ENCODE measurements at places on chromosomes 13 and 19. TPM values are rescaled to one million over a fixed set of nuclear protein-coding genes. Genes with fewer than 3 reads are reported as not detected.
A peak's percentile ranks its signal among the peaks of the same experiment; 100 is the strongest.

The SLC25A41 gene
- not detected for total RNA-seq

GRCh38 chr19:8044018-8044417, 8.5 kb upstream of the CCL25 start:
- DNase-seq, result no peak
- no peaks in the 10 kb centered on the region for H3K36me3 ChIP-seq
- no peak overlapping the region for H3K4me3 ChIP-seq
- H3K27me3 ChIP-seq, result no peaks in the 10 kb centered on the region
- no peak overlapping the region for H3K27ac ChIP-seq
- H3K4me1 ChIP-seq, result no peaks in the 10 kb centered on the region

GRCh38 chr19:7287722-7288121, 6.5 kb downstream of the INSR start:
- no peaks in the 10 kb centered on the region for H3K27me3 ChIP-seq
- DNase-seq, result no peak
- no peaks in the 10 kb centered on the region for H3K36me3 ChIP-seq
- no peak overlapping the region for H3K4me3 ChIP-seq

The APOC1 gene
- total RNA-seq, result 18.7 TPM

The SLC10A2 gene
- not detected for total RNA-seq

DNA sequence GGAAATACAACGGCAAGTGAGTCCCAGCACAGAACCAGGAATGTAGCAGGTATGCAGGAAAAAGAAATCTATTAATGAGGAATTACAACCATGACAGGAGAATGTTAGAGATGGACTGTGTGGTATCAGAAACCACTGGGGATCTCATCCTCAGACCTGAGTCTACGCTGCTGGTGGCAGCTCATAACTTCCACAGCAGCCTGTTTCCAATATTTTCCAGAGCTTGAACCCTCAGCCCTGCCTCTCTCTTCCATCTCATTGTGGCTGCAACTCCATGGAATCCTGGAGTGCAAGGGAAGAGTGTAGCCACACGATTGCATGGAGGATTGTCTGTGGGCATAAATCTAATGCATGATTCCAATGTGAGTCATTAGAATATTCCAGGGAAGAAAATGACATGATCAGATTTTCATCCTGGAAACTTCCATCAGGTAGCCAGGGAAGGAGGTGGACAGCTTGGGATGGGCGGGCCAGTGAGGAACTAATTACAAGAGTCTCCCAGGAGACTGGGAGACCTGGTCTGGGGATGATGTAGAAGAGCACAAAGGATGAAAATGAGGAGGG, 14.9 kb downstream of the PLA2G4C start:
- no peaks in the 10 kb centered on the region for H3K4me1 ChIP-seq
- no peak for DNase-seq
- peaks cover 78% of the 10 kb centered on the region for H3K36me3 ChIP-seq
- H3K4me3 ChIP-seq, result no peak overlapping the region

DNA sequence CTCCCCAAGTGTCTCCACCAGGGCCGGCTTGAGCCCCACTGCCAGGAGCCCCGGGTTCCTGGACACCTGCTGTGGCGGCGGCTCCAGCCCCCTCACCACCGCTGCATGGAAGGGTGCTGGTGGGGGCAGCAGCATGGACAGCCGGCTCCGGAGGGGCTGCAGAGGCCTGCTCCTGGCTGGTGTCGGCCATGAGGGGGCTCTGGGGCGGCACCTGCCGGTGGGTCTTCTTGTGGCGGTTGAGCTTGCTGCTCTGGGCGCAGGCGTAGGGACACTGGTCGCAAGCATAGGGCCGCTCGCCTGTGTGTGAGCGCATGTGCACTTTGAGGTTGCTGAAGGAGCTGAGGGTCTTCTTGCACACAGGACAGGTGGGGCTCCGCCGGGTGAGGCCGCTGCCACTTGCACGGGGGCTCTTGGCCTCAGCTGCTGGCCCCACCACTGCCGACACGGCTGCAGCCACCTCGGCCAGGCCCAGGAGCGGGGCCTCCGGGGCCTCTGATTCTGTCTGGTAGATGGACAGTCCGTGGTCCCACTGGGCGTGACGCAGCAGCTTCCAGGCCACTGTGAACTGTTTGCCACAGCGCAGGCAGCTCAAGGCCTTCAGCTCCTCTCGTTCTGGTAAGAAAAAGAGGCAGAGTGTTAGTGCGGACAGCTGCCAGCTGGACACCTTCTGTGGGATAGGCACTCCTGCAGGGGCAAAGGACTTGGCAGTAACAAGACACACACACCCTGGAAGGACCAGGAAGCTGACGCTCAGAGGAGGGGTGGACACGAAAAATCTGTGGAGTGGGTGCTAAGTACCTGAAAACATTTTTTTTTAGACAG, 4.1 kb downstream of the ZNF296 start:
- DNase-seq, result no peak
- H3K36me3 ChIP-seq, result peaks cover 41% of the 10 kb centered on the region
- no peak overlapping the region for H3K4me3 ChIP-seq
- no peaks in the 10 kb centered on the region for H3K27me3 ChIP-seq

GRCh38 chr13:78657699-78658629, 991 bp downstream of the OBI1 start:
- no peaks in the 10 kb centered on the region for H3K27me3 ChIP-seq
- peak overlapping the region; percentile 84 for H3K27ac ChIP-seq
- no peak for DNase-seq
- peak overlapping the region; percentile 93 for H3K4me3 ChIP-seq
- peaks cover 15% of the 10 kb centered on the region for H3K4me1 ChIP-seq

GRCh38 chr13:92682832-92683517, 543.6 kb upstream of the GPC6 start:
- no peak for DNase-seq
- H3K36me3 ChIP-seq, result no peaks in the 10 kb centered on the region
- no peak overlapping the region for H3K27ac ChIP-seq
- H3K4me1 ChIP-seq, result no peaks in the 10 kb centered on the region

The ZNF541 gene
- total RNA-seq, result not detected

DNA sequence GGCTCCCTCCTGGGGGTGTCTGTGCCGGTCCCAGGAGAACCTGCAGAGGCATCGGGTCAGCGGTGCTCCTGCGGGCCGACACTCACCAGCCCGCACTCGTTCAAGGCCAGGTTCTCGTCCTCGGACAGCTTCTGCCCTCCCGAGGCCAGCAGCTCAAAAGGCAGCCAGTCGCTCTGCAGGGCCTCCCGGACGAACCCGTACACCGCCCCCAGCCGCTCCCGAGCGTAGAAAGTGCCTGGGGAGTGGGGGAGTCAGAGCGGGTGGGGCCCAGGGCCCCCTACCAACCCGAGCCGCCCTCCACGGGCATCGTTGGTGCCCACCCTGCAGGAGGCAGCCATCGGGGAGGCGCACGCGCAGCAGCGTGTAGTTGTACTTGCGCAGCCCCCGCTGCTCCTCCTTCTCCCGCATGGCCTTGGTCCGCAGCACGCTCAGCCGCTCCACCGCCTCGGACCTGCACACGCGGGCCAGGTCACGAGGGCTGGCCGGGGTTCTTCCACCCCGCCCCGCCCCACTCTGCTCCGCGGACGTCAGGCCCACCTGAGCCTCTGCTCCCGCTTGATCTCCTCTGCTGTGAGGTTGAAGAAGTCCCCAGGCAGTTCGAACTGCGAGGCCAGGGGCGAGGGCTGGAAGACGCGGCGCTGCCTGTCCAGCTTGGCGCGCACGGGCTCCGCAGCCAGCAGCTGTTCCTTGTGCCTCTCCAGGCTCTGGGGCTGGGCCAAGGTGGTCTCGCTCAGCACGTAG, 11.5 kb downstream of the UBXN6 start:
- no peak for DNase-seq
- H3K27me3 ChIP-seq, result no peaks in the 10 kb centered on the region
- peak overlapping the region; percentile 82 for H3K27ac ChIP-seq
- peaks cover 19% of the 10 kb centered on the region for H3K4me1 ChIP-seq
- no peaks in the 10 kb centered on the region for H3K36me3 ChIP-seq

- no peak overlapping the region for H3K4me3 ChIP-seq
- no peaks in the 10 kb centered on the region for H3K4me1 ChIP-seq
- no peak overlapping the region for H3K27ac ChIP-seq
- no peak for DNase-seq
- no peaks in the 10 kb centered on the region for H3K27me3 ChIP-seq
- H3K36me3 ChIP-seq, result no peaks in the 10 kb centered on the region
These were observed 251.3 kb upstream of the ATXN8OS start for GRCh38 chr13:69856331-69856730.

GRCh38 chr19:19113040-19113626, 25.1 kb downstream of the TMEM161A start:
- DNase-seq, result no peak
- no peaks in the 10 kb centered on the region for H3K27me3 ChIP-seq
- H3K27ac ChIP-seq, result no peak overlapping the region

DNA sequence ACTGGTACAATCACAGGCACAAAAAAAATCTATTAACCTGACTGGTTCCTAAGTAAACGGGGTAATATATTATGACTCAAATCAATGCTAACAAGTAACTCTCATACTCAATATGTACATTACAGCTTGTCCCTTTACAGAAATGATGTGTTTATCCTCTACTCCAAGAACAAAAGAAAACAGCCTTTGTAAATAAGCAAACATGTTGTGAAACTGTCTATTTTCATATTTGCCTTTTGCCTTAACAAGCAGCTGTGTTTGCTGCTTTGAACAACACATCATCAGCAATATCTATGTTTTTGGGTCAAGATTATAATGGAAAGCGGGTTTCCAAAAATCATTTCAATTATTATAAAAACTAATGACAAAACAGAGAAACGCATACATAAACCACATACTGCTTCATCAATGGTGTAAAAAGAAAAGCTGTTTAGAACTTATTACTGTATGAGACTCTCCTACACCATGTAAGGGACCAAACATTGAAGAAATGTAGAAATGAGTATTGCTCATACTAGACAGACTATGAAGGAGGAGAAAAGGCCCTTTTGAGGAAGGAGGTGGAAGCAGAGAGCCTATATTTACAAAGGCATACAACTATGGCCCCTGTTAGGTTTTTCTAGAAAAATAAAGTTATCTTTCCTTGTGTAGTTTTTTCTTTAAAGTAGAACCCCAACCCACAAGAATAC, 14.8 kb downstream of the TBC1D4 start:
- no peak overlapping the region for H3K4me3 ChIP-seq
- peak overlapping the region; percentile 78 for H3K27ac ChIP-seq
- H3K4me1 ChIP-seq, result peaks cover 70% of the 10 kb centered on the region
- DNase-seq, result no peak
- H3K36me3 ChIP-seq, result no peaks in the 10 kb centered on the region
- H3K27me3 ChIP-seq, result no peaks in the 10 kb centered on the region

The MIDN gene
- total RNA-seq, result 34.9 TPM

The GSX1 gene
- total RNA-seq, result not detected

GRCh38 chr13:112902101-112902651, 66.8 kb upstream of the MCF2L start:
- H3K4me3 ChIP-seq, result no peak overlapping the region
- no peaks in the 10 kb centered on the region for H3K36me3 ChIP-seq
- no peak overlapping the region for H3K27ac ChIP-seq
- no peak for DNase-seq
